Esophagus mucosa (tissue), 1 donor: ENCODE measurements at places on chromosomes 1 and 21.

DNA sequence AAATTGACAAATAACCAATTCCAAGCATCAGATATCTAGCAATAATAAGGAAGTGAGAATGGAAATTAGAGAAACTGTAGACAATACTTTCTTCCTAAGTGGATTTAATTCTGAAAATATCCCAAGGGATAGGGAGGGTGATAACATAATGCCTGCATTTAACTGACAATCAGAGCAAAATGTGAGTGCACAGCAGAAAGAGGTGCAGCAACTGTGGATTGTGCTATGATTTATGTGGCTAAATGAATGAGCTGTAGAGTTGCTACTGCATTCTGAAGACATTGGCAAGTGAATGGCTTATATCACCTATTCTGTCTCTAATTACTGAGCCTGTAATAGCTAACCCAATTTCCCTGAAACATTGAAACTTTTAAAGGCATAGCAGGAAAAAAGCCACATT, 39.0 kb downstream of the OLFM3 start:
- ATAC-seq, result no peak

DNA sequence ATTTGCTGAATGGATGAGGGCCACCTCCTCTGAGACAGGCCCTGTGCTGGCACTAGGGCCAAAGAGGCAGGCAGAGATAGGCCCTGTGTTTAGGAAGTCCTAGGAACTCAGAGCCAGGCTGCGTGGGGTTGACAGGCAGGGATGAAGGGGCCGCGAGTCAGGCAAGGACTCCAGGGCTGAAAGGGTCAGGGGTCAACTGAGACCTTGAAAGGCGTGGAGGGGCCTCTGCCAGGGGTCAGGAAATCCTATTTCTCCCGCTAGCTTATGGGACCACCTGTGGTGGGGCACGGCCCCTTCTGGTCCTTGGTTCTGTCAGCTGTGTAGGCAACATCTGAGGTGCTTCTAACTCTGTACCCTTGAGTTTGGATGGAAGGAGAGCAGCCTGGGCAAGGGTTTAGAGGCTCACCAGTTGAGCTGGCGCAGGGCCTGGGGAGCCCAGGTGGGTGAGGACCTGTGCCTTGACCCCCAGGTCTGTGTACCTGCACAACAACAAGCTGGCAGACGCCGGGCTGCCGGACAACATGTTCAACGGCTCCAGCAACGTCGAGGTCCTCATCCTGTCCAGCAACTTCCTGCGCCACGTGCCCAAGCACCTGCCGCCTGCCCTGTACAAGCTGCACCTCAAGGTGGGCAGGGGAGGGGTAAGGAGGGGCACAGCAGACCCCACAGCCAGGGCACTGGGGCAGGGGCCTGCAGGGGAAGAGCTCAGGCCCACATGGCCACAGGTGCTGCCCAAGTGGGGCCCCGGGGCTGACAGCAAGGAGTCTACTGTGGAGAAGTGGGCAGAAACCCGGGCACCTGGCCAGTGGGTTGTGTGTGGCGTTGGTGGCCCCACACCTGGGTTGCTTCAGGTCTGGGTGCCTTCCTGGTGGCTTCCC, 14.9 kb downstream of the PODN start:
- ATAC-seq, result no peak

DNA sequence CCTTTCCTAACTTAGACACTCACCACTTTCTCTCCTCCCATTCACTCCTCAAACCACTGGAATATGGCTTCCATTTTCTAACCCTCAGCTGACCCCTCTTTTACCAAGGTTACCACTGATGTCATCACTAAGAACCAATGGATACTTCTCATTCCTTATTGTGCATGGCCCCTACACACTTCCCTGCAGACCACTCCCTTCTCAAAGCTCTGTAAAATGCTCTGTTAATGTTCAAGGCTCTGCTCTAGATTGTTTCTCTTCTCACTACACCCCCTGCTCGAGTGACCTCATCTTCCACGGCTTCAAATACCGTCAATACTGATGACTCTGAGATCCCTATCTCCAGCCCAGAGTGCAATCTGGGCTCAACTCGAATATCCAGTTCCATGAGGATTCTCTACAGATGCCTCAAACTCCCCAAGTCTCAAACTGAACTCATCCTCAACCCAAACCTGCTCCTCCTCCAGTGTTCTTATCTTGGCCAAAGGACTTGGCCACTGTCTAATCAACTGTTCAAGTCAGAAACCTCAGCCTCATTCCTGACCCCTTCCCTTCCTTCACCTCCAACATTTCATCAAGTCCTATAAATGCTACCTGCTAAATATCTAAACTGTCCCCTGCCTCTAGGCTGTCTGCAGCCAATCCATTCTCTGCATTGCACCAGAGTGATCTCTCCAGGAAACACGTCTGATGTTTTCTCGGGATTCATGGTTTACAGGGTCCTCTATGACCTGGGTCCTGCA, 41.3 kb upstream of the BMP8B start:
- ATAC-seq, result peak; percentile 43

DNA sequence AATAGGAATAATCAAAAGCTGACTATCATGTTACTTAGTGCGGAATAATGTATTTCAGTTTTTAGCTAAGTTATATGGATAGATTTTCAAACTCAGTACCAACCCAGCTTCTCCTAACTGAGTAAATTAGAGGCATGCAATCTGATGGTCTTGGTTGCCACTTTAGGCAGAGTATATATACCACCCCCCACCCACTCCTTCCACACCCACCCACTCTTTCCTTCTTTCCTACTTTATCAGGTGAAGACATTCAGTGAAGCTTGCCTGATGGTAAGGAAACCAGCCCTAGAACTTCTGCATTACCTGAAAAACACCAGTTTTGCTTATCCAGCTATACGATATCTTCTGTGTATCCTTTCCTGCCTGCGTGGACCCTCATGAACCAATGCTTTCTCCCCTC, 36.3 kb downstream of the DAP3 start:
- ATAC-seq, result no peak

DNA sequence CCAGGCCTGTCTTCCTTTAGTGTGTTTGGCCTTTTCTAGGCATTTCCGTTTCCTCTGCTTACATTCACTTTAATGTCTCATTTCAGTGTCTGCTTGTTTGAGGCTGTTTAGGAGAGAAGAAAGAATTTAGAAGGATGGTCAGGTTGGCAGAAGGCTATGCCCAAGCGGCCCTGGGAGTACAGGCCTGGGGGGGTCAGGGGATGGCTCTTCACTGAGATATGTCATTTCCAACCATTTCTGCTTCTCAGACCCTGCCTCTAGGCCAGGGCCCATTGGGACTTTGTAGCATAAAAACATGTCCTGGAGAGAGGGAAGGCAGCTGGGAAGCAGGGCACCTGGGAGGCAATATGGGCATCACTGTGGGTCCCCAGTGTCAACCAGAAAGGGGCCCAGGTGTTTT, 86.0 kb downstream of the DDX20 start:
- ATAC-seq, result no peak
